ENCODE measurements at places on chromosomes 16 and 17.

- DNase-seq: no peak
These were observed 80.3 kb downstream of the FTO start for GRCh38 chr16:53784291-53784690.

- DNase-seq: no peak
These were observed 85.2 kb downstream of the FTO start for GRCh38 chr16:53789137-53789536.

DNA sequence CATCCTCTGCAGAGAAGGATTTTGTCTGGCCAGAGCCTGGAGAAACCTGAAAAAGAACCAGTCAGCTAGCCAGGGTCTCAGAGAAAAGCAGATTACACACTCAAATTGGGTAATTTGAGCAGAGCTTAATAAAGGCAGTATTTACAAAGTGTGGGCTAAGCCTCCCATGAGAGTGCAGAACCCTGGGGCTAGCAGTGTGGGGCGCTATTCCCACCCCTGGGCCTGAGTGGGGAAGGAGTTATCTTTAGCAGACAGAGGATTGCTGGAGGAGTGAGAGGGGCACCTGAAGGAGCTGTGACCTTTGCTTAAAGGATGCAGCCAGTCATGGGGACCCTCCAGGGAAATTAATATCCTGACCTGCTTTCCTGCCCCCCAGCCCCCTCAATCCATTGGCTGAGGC is 46.2 kb downstream of the SNX20 start:
- no peak for DNase-seq

GRCh38 chr17:35101036-35101435 is 18.6 kb downstream of the RAD51D start:
- no peak for DNase-seq

DNA sequence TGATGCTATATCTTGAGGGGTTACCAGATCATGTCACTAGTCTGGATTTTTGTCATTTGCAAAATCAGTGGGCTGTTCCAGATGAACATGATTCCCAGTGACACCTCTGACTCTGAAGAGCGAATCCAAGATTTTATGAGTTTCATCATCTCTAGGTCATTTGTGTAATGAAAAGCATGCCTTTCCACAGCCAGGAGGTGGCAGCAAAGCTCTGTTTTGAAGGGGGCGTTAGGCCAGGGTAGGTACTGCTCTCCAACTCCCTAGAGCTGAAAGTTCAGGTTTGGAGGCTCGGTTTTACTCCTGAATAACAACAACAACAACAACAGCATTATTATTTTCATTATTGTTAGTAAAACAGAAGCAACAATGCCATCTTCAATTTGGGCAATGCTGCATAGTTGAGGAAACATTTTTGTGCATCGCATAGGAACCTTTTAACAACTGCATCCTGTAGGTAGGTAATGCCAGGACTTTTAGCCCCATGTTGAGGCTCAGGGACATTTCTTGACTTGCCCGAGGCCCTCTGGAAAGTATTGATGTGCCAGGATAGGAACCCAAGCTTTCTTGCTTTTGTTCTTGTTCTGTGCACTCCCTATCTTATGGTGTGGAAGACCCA is 77.0 kb downstream of the MYH13 start:
- no peak for DNase-seq

- peak; percentile 65 for DNase-seq
These were observed 593 bp upstream of the HEXIM1 start for GRCh38 chr17:45147581-45148182.

DNA sequence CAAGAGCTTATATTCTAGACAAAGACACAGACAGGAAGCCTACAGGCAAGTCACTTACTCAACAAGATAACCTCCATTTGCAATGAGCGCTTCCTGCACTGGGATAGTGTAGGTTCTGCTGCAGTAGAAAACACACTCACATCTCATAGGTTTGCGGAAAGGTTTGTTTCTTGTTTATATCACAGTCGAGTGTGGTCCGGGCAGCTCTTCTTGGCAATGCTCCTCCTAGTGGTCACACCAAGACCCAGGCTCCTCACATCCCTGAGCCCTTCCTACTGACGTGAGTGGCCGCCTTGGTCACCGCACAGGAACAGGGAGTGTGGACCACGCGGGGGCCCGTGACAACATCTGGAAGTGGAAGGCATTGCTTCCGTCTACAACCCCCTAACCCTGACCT is 48.0 kb upstream of the RBFOX3 start:
- DNase-seq: no peak

GRCh38 chr16:74778646-74779045 is 4.0 kb upstream of the FA2H start:
- no peak for DNase-seq

DNA sequence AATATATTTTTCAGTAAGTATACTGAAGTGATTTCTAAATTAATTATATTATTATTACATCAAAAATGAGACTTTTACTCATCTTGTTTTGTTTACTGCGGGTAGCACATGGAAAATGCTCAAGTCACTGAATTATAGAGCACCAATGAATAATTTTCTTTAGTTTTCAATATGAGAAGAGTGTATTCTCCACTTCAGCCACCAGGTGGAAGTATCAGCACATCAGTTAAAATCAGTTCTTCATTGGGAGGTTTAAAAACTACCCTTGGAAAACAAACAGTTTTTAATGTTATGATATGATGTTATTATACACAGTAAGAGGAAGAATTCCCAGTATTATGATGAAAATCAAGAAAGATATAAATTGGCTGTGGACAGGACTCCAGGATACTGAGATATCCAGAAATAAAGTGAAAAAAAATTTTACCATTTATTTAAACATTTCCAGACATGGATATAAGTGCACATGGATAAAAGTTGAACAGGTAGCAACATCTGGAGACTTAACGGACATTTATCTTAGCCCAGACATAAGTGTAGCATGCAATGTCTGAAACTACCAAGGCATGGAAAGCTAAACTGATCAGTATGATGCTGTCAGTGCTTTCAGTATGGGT is 467.3 kb downstream of the KCNJ2 start:
- DNase-seq: no peak

DNA sequence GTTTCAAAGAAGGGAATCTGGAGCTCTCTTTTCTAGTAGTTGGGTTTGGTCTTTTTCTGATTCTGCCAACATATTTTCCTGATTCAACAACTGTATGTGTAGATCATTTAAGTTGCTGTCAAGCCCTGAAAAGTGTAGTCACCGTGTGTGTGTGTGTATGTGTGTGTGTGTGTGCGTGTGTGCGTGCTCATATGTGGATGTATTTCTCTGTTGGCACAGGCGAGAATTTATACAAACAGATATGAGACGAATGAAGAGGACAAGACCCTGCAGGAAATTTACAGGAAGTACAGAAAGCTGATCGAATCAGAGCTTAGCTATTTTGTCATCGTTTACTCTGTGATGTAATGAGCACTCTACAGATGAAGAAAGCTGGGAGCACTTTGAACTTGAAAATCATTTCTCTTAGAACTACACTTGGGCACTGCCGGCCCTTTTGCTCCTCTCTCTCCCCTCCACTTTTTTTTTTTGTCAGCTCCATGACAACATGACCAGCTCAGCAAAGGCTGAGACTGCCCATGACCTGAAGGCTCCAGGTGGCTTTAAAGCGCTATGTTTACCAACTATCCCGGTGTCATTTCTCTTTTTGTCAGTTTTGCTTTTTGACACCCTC is 11.2 kb downstream of the FBXO39 start:
- DNase-seq: no peak

- DNase-seq: no peak
These were observed 19.5 kb downstream of the PLLP start for GRCh38 chr16:57264950-57265371.

DNA sequence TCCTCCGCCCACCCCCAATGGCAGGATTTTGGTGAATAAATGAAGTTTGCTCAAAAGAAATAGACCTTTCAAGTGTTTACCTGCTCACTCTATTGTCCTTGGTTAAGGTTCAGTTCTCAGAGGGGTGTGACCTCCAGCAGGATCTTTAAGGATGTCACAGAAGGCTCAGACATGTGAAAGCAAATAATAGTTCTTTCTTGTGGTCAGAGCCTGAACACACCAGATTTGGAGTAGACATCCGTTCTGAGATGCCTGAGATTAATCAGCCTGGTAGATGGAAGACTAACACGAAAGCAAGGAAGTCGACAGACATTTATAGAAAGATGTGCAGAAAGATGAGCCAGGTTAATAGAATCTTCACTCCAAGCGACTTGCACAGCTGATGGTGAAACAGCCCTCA is 557.9 kb upstream of the CDH11 start:
- no peak for DNase-seq

DNA sequence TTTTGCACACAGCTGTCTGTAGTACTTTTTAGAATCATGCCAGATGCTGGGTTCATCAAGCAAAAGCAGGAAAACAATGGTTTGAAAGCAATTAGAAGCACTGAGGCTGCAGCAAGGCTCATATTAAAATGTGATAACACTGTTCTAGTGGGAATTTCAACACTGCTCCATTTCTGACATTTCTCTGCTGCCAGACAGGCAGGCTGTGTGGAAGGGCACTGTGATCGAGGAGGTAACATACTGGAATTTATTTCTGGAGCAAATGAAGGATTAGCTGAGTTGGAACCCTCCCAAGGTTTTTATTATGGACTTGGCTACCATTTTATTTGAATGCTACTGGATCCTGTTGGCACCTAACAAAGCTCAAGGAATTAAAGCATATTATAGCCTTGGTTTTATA is 66.9 kb downstream of the SKAP1 start:
- no peak for DNase-seq

DNA sequence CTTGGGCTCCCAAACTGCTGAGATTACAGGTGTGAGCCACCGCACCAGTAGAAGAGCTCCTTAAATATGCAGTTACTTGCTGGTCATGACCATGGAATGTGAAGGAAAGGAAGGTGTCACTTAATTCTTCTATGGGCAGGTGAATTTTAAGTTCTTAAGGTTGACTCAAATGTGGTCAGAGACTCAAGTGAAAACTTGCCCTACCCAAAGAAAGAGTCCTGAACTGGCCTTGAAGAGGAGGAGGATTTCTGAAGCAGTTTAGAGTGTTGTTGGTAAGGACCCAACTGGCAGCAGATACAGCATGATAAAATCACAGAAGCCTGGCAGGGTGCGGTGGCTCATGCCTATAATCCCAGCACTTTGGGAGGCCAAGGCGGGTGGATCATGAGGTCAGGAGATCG is 29.4 kb downstream of the CHD9 start:
- no peak for DNase-seq

GRCh38 chr17:50588391-50589049 is 28.0 kb downstream of the CACNA1G start:
- DNase-seq: no peak

DNA sequence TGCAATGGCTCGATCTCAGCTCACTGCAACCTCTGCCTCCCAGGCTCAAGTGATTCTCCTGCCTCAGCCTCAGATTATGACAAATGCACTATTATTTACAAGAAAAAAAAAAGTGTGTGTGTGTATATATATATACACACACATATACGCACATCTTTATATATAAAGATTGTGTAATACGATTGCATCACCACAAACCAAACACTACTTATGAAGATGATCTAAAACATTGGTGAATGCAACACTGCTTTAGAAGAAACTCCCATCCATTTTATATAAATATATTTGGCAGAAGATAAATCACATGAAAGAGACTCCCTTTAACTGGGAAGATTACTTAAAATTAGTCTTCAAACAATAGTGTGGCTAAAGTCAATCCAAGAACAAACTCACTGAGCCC is 96.7 kb downstream of the SYCE1L start:
- no peak for DNase-seq

GRCh38 chr17:79529661-79530081 is 81.2 kb downstream of the RBFOX3 start:
- no peak for DNase-seq

DNA sequence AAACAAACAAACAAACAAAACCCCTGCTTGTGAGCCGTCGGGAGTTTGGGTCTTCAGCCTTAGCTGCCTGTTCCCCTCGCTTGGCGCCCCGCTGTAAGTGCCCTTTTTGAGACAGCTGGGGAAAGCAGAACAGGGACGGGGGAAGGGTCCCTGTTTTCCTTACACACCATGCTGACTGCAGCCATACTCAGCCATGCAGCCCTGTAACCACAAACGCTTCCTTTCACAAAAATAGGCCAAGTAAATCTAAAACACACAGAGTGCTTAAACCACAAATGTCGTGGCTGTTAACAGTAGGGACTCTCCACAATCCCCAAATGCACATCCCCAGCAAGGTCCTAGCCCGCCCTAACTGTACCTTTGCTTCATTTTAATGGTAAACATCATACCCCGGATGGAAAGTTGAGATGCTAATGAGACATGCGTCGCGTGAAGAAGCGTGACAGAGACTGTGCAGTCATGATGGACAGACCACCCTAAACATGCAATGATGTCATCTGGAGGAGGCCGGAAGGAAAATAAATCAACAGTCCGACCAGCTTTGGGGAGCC is 129.9 kb downstream of the MGAT5B start:
- peak; percentile 46 for DNase-seq

GRCh38 chr17:62062302-62062701 is 2.8 kb downstream of the MED13 start:
- DNase-seq: no peak

DNA sequence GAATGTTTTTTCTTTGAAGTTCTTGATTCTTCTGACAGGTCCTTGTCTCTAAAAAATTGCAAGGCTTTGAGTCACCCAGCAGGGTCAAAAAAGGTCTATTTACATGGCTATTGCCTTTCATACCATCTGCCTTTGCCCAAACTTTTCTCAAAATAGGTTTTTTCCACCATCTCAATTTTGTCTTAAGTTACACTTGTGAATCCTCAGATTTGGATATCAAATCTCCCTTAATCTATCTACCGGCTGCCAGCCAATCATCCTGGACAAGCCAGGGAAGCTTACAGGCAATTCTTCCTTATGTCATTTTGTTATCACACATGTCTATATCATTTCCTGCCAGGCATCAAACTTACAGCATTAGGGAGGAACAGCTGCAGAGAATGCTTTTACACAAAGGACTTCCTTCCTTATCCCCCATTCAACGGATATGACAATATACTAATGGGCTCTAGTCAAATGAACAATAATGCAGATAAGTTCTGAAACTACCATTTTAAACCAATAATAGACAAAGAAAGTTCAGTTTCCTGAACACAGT is 104.1 kb upstream of the CORO6 start:
- DNase-seq: no peak

DNA sequence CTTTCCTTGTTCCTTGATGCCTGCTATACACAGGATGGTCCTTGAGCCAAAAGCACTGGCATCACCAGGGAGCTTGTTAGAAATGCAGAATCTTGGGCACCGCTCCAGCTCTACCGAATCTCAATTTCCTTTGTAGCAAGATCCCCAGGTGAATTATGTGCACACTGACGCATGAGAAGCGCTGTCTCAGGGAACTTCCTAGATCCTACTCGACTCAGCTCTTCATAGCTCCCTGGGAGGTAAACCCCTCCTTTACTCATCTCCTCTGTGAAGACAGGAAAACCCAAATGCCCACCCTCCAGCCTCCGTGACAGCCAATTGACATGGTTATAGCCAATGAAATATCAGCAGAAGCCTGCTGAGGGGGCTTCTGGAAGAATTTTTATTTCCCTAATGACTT is 4.1 kb downstream of the USP31 start:
- DNase-seq: no peak

- no peak for DNase-seq
These were observed 454.3 kb upstream of the EEF2KMT start for GRCh38 chr16:5551909-5552308.
